Amniotic epithelial cell (primary cell): ENCODE measurements at places on chromosomes 13 and 19.
A peak's percentile ranks its signal among the peaks of the same experiment; 100 is the strongest.

- DNase-seq: no peak
These were observed 553 bp upstream of the ICAM3 start for GRCh38 chr19:10339977-10340376.

- no peak for DNase-seq
These were observed 3.4 kb upstream of the RFX2 start for GRCh38 chr19:6113616-6114188.

GRCh38 chr13:49679246-49679645 is 12.0 kb downstream of the EBPL start:
- peak; percentile 66 for DNase-seq

- peak; percentile 79 for DNase-seq
These were observed 8.7 kb downstream of the CD177 start for GRCh38 chr19:43362179-43362578.

- peak; percentile 48 for DNase-seq
These were observed 25.9 kb downstream of the GRIN2D start for GRCh38 chr19:48419158-48419920.

DNA sequence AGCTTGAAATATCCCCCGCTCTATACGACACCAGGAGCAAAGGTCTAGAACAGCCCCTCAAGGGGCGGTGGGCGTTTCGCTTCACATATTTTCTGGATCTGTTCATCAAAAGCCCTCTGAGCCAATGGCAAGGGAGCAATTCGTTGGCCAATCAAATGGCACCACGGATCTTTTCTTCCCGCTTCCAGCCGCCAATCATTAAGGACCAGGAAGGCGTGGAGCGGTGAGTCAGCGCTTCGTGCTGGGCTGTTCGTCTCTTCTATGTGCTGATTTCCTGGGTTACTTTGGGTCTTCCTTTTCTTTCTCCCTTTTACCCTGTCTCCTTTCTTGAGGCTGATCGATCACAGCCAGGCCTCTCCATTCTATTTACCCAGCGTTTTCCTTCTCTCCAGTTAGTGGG is at the start of gene NLRP4:
Gene NLRP4, plus strand, starts transcription at position 201 of the 400 bp plus-strand sequence. CDS start 15,541 bp downstream, outside the sequence.
- no peak for DNase-seq

DNA sequence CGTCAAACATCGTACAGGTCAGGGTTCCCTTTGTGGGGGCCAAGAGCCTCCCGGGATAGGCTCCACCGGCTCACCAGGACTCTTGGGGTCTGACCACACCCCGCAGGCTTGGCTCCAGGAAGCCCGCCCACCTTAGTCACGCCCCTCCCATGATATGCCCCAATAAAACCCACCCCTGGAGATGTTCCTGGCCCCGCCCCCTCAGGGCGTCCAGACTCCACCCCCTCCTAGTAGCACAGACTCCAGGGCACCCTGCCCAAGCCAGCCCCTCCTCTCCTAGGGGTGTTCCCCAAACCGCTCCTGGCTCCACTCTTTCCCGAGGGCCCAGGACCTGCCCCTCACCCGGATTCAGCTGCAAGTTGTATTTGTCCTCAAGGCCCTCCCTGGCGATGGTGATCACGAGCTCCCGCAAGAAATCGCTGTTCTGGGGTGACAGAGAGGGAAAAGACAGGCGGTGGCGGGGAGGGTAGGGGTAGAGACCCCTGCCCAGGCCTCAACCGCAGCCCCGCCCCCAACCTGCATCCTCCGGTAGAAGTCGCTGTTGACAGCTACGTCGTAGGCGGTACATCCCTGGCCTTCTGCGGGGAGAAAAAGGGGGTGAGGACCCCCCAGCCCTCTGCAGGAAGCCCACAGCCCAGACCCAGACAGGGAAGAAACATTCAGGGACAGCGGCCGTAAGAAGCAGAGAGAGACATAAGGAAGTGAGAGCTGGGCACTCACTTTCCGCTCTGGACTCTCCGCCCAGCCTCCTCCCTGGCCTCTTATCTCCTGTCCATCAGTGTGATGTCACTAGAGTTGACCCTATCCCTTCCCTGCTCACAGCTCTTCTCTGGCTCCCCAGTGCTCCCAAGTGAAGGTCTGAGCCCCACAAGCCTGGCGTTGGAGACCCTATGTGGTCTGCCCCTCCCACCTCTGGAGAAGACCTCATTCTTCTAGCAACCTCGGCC is 3.9 kb downstream of the PIH1D1 start:
- DNase-seq: peak; percentile 50

DNA sequence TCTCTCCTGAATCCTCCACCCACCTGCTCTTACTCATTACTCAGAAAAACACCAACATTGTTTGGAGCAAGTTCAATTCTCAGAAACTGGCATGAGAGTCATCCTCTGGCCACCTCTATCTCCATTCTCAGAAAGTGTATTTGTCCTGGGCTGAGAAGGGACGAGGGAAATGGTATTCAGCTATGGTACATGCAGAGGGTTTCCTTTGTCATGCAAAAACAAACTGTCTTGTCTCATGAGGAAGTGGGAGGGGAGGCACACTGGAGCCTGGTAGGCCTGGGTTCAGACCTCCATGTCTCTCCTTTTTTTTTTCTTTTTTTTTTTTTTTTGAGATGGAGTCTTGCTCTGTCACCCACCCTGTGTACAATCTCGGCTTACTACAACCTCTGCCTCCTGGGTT is 31.9 kb upstream of the LILRA2 start:
- no peak for DNase-seq

GRCh38 chr13:30061217-30061616 is 210.8 kb upstream of the UBL3 start:
- DNase-seq: peak; percentile 5

DNA sequence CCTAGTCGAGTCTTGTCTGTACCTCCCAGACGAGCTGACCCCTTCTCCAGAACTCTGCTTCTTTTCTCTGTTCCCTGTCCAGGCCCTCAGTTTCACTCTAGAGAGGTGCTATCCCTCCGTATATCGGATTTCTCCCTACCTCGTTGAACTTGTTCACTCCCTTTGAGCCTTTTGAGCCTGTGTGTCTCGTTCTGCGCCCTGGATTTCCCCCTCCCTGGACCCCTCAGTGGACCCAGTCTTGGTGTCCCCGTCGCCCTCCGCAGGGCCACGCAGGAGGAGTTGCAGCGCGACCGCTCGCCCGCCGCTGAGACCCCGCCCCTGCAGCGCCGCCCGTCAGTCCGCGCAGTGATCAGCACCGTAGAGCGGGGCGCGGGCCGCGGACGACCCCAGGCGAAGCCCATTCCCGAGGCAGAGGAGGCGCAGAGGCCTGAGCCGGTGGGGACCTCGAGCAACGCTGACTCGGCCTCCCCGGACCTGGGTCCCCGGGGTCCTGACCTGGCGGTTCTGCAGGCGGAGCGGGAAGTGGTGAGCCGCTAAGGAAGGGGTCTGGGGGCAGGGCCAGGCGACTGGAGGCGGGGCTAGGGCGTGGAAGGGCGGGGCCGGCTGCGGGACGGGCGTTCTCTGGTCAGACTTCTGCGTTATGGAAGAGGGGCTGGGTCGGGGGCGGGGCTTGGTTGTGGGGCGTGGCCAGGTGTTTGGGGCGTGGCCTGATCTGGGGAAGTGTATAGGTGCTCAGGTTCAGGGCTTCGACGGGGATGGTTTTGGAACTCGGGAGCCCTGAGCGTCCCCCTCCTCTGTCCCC is 5.5 kb downstream of the EPS8L1 start:
- DNase-seq: peak; percentile 51

GRCh38 chr19:6103217-6103644 is 7.1 kb downstream of the RFX2 start:
- DNase-seq: peak; percentile 87

DNA sequence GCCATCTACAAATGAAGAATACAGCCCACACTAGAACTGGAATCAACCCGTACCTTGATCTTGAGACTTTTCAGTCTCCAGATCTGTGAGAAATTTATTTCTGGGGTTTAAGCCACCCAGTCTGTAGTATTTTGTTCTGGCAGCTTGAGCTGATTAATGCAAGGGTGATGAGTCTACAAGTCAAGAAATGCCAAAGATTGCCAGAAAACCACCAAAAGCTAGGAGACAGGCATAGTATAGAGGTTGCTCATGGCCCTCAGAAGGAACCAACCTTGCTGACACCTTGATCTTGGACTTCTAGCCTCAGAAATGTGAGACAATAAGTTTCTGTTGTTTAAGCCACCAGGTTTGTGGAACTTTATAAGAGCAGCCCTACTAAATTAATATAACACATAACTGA is 428.2 kb upstream of the KLF12 start:
- peak; percentile 49 for DNase-seq

DNA sequence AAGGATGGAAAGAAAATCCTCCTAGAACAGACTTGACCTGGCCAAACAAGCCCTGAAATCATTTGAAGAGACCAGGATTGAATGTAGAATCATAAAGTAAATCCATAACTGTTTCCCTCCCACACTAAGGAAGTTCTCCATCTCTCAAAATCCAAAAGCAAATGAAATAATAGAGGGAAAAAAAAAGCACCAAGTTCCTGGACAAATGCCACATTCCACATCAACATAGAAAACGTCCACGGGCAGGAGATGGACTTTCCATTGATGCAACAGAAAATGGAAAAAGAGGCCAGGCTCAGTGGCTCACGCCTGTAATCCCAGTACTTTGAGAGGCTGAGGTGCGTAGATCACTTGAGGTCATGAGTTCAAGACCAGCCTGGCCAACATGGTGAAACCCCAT is 56.2 kb downstream of the INSR start:
- no peak for DNase-seq

DNA sequence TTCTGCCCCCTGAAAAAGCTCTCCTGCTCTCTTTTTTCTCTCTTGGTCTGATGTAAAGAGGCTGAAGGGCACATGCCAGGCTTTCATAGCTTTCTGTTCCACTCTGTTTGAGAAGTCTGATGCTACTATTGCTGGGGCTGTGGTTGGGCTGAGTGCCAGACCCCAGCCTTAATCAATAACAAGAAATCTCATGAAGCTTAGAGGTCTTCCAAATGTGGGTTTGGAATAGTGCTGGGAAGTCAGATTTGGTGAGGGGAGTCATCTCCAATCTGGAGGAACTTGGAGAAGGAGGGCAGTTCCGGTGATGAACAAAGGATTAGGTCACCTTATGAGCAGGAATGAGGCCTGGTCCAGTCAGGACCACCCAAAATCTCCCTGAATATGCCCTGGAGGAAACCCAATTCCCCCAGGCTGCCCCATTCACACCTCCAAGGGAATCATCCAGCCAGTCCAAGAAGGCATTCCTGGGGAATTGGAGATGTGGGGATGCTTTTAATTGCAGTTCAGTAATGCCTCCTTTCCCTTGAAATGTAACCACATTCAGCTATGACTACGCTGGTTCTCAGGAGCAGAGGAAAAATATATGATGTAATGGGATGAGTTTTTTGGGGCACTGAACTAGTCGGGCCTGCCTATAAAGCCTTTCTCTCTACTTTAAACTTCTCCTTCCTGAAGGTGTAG is 102.0 kb downstream of the STARD13 start:
- DNase-seq: peak; percentile 73

- DNase-seq: peak; percentile 82
These were observed 138.9 kb upstream of the RFC3 start for GRCh38 chr13:33678906-33679657.

GRCh38 chr13:73250061-73250460 is 191.3 kb downstream of the KLF5 start:
- DNase-seq: no peak

DNA sequence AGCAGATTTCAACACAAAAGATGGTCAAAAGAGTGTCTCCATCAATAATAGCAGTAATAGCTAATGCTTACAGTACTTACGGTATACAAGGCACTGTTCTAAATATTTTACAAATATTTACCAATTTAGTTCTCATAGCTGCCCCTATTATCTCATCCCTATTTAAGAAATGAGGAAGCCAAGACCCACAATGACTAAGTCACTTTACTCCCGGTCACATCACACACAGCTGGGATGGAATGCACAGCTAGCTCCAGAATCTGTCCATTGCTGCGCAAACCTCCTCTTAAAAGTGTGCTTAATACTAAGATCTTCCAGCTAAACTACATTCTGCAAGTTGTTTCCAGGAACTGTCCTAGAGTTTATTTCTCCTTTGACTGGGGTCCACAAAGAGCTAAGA is 63.4 kb downstream of the RAP2A start:
- no peak for DNase-seq

DNA sequence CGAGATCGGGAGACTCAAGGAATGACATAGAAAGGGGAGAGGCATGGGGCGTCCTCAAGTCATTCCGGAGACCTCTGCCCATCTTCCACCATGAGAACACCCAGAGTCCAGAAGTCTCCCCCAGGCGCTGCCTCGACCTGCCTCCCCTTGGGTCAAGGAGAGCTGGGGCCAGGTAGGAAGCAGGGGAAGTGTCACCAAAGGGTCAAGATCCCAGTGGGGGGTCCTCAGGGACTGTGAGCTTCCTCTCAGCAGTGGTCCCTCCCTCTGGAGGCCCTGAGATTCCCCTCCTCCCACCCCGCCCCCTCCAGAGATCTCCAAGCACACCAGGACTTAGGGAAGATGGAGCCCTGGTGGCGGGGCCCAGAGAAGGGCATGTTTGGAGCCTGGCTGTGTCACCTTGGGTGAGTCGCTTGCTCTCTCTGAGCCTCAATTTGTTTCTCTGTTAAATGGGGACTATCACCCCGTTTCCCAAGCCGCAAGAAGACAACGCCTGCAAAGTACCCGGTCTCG is 919 bp downstream of the DACT3 start:
- DNase-seq: no peak

GRCh38 chr19:4067396-4068046 is 822 bp upstream of the ZBTB7A start:
- DNase-seq: no peak

DNA sequence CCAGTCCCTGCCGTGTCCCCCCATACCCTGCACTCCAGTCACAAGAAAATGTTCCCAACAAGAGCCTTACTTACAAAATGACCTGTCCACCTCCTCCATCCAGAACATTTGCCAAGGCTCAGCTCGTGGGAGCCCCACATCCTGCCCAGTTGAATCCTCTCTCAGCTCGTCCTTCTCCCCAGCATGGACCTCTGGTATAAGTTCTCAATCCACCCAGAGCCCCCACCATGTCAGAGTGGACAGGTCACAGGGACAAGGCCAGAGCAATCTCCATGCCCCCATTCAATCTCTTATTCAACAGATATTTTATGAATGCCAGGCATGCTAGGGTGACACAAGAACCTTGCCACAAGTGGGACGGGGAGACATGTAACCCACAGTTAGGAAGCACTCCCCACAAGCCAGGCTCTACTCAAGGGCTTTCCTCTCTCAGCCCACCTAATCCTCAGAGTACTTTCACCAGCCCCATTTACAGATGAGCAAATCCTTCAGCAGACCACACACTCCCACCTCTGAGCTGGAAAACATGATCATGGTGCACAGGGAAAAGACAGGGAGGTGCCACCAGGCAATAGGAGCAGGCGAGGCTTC is 15.1 kb downstream of the DEDD2 start:
- no peak for DNase-seq

GRCh38 chr19:43316591-43317319 is 36.7 kb upstream of the CD177 start:
- DNase-seq: peak; percentile 40
